ENCODE measurements at places on chromosomes 2 and 18.

- no peak for DNase-seq
Observed at GRCh38 chr18:53544917-53545316, 679.6 kb downstream of the MBD2 start.

DNA sequence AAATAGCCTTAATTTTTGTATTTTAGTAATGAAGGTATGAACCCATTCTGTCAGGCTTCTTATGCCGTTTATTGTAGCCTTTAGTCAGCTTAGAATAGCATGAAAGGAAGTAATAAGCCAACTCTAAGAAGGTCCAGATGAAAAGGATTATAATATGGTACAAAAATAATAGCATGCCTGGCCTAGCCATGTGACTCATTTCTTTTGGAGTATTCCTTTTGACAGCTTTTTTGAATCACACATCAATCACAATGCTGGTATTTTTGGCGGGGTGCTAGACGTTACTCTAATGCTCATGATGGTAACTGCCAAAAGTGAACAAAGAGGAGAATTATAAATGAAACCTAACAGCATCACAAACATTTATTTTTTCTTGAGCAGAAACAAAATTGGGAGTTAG, 19.9 kb downstream of the FMNL2 start:
- DNase-seq, result no peak

DNA sequence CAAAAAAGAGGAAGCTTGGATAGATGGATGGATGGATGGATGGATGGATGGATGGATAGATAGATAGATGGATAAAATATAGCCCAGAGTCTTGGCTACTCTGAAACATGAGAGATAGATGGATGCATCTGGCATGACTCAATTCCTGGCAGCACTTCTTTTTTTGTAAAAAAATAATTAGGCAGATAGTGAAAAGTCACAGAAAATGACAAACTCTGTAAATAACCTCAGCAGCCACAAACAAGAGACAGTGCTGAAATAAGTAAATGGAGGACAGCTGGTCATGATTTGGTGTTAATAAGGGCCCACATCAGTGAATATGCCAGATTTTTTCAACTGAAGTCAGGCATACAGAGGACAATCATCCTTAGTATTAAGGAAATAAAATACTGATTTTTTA, 585.0 kb upstream of the GCFC2 start:
- DNase-seq, result no peak

GRCh38 chr2:163191372-163191771, 352.8 kb upstream of the KCNH7 start:
- DNase-seq, result no peak

GRCh38 chr18:3713166-3713565, 263.2 kb downstream of the TGIF1 start:
- no peak for DNase-seq

GRCh38 chr2:66070721-66071602, 364.0 kb upstream of the MEIS1 start:
- DNase-seq, result no peak

DNA sequence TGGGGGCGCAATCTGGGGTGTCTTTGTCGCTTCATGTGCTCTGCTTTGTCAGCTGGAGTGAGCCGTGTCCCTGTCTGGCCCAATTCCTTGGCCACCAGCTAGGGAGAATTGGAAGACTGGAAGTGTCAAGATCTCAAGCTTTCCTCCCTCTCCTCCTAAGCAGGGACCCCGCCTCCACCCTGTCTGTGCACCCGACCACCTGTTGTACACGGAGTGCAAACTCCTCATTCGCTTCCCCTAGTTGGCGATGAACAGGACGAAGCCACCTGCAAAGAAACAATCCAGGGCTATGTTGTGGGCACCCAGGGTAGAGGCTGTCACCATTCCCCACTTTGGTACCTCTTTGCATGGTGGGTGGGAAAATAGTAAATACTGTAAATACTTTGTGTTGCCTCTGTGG, 1.7 kb upstream of the DQX1 start:
- no peak for DNase-seq

- DNase-seq, result no peak
Observed at GRCh38 chr18:9810299-9810698, 75.5 kb upstream of the TXNDC2 start.

- no peak for DNase-seq
Observed at GRCh38 chr2:236658974-236659757, 89.5 kb downstream of the ACKR3 start.

DNA sequence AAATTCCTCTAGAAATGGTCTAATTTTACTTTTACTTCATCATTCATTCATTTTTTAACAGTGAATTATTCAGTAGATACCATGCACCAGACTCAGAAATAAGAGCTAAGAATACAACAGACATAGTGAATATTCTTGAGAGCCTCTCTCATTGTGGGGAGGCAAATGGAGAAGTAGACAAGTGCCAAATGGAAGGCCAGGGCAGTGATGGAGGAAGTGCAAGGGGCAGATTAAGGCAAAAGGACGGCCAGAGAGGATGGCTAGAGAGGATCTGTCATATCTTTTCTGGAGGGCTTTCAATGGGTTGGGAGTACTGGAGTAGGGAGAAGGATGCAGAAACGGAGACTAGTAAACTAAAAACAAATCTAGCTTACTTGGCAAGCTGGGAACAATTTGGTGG, 19.0 kb upstream of the RMDN2 start:
- no peak for DNase-seq

DNA sequence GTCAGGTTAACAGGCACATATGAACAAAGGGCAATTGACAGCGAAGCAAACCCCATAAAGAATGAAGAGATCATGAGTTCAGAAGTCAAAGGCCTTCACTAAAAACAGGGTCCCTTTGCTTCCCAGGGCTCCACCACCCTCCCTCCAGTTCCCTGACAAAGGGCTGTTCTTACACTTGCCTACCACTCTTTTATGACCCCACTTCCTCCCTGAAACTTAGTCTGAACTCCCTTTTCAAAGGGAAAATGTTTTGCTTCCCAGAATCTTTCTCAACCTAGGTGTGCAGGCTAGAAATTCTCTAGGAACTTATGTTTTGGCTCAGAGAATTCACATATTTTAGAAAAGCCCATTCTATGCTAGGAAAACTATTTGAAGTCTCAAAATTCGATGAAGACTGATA, 86.0 kb upstream of the ITGA4 start:
- DNase-seq, result no peak

- peak; percentile 35 for DNase-seq
Observed at GRCh38 chr2:218964041-218964771, 4.7 kb downstream of the CDK5R2 start.

DNA sequence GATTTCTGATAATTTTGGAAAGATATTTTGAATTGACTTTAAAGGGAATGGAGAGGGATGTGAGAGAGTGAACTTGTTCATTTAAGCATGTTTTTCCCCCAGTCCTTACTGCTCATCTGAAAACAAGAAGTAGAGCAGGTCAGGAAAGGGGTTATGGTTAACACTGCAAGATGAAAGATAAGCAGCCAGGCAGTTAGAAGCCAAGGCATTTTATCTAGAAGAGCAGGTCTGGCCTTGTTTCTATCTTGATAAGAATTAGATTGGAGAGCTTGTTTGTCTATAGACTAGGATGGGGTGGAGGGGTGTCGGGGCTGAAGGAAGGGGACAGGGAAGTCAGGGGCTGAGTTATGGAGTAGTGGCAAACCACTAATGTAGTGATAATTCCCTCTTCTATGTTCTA, 171.6 kb downstream of the IKZF2 start:
- DNase-seq, result no peak

- no peak for DNase-seq
Observed at GRCh38 chr2:71798266-71799012, 345.1 kb downstream of the DYSF start.

- DNase-seq, result no peak
Observed at GRCh38 chr18:12003894-12004293, 22.6 kb downstream of the IMPA2 start.

DNA sequence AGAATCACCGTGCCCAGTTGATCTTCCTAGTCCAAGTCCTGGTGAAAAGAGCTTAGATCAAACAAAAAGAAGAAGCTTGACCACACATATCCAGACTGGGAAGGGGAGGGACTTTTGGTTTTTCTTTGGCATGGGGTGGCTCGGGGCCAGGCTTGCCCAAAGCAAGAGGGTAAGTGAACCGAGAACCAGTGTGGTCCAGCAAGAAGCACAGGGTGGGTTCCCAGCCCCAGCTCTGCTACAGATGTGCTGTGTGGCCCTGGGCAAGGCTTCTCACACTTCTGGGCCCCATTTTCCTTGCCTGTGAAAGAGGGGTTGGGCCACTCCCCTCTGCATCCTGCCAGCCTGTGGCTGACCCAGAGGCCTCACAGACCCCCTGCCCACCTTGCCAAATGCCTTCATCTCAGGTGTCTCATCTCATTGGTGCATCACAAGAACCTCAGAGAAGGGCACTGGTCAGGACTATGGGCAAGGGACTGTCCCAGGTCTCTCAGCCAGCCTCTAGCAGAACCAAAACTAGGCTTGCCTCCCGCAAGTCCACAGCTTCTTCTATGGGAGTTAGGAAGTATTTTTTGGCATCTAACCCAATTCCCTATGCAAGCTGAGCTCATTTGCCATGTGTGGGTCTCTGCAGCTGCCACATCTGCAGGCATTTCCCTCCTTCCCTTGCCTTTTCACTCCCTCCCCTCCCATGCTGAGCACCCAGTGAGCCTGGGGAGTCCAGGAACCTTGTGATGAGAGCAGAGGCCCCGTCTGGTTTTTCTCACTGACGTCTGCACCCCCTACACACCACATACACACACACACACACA, 6.9 kb downstream of the ATP6V1B1 start:
- peak; percentile 18 for DNase-seq

- DNase-seq, result no peak
Observed at GRCh38 chr18:7927119-7927518, 360.0 kb downstream of the PTPRM start.

DNA sequence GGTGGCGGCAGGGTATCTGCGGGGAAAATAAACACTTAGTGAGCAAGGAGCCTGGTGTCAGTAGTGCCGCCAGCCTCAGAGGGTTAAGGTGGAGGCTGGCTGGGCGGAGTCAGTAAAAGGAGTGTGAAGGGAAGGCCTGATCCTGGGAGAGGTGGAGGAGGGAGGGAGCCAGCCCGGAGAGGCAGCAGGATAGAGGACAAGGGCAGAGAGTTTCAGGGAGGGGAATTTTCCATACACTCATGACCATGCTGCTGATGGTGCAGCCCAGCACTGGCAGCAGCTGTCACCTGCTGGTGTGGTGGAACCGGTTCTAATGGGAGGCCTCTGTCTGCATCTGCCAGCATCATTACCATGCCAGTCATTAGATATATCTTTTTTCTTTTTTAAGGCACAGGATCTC, 2.0 kb upstream of the TEX44 start:
- no peak for DNase-seq

DNA sequence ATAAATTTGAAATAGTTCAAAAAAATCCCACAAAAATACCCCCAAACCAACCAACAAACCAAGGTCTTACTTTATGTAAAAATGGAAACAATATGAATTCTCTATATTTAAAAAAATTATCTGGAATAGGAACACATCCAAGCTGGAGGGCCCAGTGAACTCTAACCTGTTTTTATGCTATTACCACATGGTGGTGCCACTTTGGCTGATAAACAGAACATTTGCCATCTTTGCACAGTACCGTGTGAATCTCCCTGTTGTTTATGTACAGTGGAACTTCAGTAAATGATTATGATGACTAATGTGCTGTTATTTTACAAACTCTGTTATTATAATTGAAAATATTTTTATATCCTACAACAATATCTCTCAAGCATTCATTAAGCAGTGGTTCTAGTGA, 145.3 kb upstream of the SMAD7 start:
- DNase-seq, result no peak

DNA sequence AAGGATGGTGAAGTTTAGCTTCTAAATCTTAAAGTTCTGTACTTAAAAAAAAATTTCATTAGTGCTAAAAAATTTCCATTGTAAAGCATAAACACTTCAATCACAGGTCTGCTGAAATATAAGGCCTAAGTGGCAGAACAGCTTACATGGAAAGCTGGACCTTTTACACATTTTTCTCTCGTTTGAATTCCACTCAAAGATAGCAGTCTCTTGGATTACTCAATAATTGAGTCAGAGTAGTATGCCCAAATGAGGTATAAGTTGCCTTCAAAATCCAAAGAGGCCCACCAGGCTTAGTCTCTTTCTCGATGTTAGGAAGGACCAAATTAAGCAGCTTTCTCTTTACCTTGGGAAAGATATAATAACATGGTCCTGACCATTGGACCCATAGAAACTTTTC, 220.4 kb upstream of the CWC22 start:
- DNase-seq, result no peak

DNA sequence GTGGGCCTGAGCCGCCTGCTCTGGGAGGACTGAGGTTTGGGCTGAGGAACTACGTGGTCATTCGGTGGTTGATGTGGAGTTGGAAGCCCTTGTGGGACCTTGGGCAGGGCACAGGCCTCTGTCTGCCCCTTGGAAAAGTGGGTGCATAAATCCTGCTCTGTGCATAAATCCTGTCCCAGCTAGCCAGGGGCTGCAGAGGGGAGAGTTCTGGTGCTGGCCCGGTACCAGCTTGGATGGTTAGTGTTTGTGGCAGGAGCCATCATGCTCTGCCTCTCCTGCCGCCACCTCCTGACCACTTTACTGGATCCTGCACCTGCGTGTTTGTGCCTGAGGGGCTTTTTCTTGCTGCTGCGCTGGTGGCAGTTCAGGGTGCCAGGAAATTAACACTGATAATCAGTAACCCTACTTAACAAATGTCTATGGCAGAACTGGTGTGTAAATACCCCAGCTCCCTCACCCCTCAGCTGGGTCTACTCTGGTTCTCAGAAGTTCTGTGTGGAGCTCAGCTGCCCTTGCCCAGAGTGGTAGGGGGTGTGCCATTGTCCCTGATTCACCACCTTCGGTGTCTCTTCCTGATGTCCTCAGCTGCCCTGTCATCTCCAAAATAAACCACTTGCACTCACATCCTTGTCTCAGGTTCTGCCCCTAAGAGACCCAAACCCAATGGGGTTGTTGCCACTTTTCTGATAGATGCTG, 156.8 kb downstream of the GLI2 start:
- no peak for DNase-seq

GRCh38 chr2:11163439-11164317, 8.4 kb downstream of the SLC66A3 start:
- DNase-seq, result no peak

DNA sequence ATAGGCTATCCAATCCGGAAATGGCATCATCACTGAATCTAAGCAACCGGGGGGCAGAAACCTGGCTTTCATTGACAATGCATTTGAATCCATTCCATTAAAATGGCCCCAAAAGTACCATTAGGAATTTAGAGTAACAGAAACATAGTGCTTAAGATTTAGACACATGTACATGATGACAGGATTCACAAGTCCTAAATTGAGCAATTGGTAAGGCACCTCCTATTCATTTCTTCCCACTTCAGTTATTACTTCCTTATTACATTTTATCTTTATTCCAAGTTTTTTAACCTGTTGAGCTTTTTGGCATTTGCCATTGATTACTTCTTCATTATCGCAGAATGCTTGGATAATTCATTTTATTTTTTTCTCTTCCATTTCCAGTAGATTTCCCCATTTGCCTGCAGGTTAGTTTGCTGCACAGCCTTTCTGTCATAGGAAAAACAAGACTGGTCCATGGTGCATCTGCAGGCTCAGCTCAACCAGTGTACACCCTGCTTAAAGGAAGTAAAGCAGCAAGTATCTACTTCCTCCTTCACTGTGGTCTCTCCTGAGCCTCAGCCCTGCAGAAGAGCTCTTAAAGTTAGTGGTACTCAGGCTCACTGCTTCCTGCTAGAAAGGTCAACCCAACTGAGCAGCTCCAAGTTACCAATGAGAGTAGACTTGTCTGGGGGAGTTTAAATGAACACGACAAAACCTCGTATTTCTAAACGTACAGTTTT, 89.2 kb downstream of the DOCK10 start:
- DNase-seq, result no peak

All from skeletal muscle cell (primary cell).